Fibroblast of skin of scalp (primary cell): ENCODE measurements at places on chromosomes 2 and 18.
A peak's percentile ranks its signal among the peaks of the same experiment; 100 is the strongest.

DNA sequence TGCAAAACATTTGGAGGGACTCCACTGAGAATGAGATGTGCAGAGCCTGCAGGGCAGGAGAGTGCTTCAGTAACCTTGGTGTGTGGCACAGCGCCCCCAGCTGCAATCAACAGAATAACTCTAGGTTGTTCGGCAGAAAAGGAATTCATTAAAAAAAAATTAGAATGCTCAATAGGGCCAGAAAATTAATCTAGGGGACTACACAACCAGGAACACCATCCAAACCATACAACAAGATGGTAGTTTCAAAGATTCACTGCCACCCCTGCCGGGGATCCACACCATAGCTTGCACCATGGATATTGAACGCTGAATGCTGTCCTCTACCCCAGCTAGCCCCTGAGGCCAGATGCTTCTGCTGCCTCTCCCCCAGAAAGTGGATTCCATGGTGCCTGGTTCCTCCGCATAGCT is 50.1 kb downstream of the THUMPD2 start:
- peak; percentile 42 for DNase-seq

DNA sequence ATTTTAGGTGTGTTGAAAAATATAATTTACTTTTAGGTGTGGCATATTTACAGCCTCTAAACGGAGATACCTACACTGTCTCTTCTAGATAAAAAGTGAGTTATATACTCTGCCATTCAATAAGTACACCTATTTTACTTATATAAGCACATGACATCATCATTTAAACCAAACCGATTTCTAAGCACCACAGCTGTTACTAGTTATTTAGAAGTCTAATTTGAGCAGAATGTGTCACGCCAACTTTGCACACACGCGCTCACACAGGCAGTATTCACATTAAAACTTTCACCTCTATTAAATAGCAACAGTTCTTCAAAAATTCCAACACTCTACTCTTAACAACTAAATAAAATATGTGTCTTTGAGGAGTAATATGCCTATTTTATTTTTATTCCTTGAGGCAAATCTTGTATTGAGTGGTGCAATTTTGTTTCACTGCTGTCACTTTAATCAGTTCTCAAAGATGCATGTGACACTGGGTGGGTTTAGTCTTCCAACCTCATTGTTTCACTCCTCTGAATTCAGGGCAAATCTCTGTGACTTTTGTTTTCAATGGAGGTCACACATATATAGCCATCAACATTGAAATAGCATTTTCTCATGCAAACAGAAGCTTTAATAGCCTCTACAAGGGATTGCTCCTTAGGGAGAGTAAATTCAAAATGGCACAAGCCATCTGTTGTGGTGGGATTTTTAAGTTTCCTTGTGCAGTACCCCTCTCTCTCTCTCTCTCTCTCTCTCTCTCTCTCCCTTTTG is 721.0 kb downstream of the PLCL1 start:
- peak; percentile 25 for DNase-seq

- DNase-seq, result peak; percentile 46
Measured at GRCh38 chr18:60892441-60892840, 440.8 kb upstream of the CDH20 start.

GRCh38 chr2:225113371-225114015 is 71.2 kb upstream of the DOCK10 start:
- DNase-seq, result peak; percentile 31

GRCh38 chr2:127092306-127092705 is 14.6 kb downstream of the BIN1 start:
- no peak for DNase-seq

- peak; percentile 99 for DNase-seq
Measured at GRCh38 chr2:237315170-237315828, 98.7 kb downstream of the COL6A3 start.

DNA sequence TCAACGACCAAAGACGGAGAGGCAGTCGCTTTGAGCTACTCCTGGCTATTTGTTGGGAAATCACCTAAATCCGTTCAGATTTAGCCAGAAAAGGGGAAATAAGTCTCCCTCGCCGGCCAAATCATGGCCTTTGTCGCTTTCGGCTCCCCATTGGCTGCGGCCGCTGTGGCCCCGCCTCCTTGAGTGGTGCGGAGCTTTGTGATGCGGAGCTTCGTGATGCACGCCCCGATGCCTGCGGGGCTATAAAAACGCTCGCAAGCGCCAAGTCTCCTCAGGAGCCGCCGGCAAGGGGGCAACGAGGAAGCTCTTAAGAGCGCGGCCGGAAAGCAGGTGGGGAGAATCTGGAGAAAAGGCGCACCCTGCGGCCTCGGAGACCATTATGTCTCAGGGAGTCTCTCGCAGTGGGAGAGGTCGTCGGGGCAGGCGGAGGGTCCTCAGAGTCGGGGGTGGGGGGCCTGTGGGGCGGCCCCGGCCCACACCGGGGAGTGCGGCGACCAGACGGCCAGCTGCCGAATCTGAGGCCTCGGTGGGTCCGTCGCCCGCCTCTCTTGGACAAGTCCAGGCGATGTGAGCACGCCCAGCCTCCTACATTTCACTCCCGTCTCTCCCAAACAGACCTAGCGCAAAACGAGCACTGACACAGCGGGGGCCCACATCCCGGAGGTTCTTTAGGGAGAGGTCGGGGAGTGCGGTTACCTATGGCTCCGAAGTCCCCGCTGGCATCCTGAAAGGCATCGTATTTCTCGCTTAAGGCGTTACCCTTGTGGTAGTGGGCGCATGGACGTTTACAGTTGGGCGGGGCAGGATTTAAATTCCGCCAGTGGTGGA is at the start of gene CABYR:
CABYR (plus strand) TSS at position 274 of the 828 bp plus-strand sequence. CDS start 4,053 bp downstream, outside the sequence.
- peak; percentile 91 for DNase-seq

GRCh38 chr18:38695559-38696280 is 1130.1 kb upstream of the CELF4 start:
- peak; percentile 27 for DNase-seq

DNA sequence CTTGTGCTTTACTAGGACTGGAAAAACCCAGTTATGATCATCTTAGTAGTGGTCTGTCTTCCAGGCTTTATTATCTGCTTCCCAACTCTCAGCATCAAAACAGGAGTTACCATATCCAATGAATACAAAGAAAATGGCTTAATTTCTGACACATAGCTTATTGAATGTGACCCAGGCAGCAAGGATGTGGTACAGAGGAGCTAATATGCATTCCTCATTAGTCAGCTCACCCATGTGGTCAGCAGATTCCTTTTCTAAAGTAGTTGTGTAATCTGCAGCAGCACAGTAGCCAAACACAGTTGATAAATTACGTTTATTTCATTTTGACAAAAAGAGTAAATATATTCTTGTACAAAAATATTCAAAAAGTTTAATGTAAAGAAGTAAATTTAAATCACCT is 43.6 kb downstream of the TSPYL6 start:
- peak; percentile 95 for DNase-seq

GRCh38 chr2:26536371-26537068 is 58.6 kb upstream of the OTOF start:
- DNase-seq, result no peak

DNA sequence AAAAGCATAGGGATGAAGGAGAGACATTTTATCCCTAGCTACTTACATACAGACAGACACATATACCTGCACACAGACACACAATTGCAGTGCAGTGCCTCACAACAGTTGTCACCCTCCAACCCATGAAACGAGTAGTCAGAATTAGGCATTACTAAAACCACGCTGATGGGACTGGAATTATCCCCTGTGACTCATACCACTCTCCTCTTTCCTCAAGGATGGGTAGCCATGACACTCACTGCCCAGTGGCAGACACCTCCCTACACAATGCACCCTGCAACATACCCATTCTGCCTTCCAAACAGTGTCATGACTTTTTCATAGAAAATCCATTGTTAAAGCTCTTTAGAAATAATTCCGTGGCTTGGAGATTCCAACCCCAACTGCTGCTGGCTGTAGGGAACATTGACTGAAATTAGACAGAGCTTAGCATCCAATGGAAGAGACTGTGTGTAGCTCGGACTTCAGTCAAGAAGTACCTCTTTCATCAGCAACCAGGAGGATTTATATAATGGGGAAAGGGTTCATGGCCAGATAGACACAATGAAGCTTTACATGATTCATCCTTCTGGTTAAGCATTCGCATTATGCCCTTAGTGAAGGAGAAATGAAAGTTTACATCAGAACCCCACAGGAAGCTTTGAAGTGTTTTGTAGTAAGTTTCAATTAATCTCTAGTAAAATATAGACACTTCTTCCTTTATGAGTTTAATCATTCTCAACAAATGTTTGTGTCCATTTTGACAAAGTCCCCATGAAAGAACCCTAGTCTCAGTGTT is 155.2 kb downstream of the FBXO15 start:
- DNase-seq, result no peak

GRCh38 chr18:7174344-7175095 is 56.4 kb upstream of the LRRC30 start:
- peak; percentile 21 for DNase-seq

- no peak for DNase-seq
Measured at GRCh38 chr18:35467624-35468016, 30.1 kb downstream of the INO80C start.

- DNase-seq, result no peak
Measured at GRCh38 chr2:20663196-20664070, 3.5 kb upstream of the GDF7 start.

GRCh38 chr2:109335631-109336176 is 206.7 kb downstream of the SH3RF3 start:
- peak; percentile 81 for DNase-seq

DNA sequence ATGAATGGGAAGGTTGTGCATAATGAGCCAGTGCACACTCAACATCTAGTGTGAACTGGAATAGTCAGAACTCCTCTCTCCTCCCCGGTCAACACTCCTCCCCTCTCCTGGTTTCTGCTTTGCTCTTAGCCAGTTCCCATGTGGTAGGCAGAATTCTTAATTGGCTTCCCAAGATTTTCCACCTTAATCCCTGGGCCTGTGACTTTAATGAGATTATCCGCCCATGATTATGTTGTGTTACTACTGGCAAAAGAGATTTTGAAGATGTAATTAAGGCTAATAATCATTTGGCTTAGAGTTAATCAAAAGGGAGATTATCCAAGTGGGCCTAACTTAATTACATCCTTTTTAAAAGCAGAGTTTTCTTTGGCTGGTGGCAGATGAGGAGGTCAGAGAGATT is 34.2 kb upstream of the REV1 start:
- DNase-seq, result no peak

DNA sequence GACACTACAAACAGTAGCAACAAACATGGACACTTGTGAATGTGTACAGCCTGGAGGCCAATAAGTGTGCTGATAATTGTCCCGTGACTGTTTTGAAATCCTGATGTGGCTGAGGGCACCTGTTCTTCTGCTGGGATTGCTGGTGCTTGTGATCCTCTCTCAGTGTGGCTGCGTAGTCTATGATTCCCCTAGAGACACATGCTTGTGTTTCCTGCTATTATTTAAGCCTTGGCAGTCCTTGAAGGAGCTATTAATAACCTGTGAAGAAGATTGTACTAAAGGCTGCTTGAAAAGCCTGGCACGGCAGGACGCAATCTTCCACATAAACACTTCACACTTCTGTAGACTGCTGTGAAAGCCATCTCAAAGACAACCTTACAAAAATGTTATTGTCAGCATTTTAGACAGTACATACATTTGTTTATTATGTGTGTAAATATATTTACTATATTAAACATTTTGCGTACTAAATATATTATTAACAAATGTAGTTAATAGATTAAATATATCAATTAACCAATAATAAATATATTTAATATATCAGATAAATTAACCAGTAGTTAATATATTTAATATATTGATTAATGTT is 71.4 kb downstream of the GALR1 start:
- DNase-seq, result no peak

GRCh38 chr2:74873678-74874640 is 40.0 kb downstream of the HK2 start:
- no peak for DNase-seq

DNA sequence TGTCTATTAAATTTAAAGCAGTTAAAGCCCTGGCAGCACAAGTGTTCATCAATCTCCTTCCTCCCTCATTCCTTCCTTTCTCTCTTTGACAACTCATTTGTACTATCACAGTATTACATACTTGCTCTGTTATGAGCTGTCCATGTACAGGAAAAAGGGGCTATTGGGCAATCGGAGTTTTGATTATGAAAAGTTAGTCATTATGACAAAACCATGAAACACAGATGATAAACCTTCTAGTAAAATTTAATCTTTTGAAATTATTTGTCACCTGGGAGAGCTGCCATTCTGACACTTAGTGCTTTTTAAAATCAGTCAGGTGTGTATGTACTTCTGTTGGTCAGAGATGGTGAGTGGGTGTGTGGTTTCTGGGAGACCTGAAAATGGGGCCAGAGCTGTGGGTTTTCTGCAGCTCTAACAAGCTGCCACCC is 39.4 kb downstream of the MAP4K4 start:
- DNase-seq, result peak; percentile 76

DNA sequence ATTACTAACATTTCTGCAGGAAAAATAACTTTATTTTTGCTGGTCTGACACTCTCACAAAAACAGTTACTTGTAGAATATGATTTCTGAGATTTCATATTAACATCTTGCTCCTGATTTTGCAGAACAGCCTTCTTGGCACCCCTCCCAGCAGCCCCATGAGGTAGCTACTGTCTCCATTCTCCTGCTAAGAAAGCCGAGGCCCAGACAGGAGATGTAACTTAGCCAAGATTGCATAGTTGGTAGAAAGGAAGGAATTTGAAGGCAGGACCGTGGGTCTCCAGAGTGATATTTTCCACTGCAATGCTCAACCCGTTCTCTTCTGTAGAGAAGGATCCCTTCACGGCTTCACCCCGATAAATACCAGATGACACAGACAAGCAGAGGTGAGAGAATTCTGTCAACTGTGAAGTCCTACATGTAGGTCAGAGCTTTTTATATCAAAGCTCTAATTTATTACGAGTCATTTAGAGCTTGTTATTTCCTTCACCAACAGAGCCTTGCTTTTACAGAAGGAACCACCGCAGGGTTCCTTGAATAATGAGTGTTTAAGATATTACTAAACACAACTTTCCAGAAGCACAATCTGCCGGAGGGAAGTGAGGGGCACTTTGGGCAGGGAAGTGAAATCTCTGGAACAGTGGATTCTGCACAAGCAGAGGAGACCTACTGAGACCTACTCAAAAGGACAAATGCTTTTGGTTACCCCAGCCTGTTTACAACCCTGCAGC is 48.0 kb upstream of the MYCN start:
- no peak for DNase-seq

GRCh38 chr2:23662466-23662865 is 264.5 kb downstream of the ATAD2B start:
- no peak for DNase-seq

DNA sequence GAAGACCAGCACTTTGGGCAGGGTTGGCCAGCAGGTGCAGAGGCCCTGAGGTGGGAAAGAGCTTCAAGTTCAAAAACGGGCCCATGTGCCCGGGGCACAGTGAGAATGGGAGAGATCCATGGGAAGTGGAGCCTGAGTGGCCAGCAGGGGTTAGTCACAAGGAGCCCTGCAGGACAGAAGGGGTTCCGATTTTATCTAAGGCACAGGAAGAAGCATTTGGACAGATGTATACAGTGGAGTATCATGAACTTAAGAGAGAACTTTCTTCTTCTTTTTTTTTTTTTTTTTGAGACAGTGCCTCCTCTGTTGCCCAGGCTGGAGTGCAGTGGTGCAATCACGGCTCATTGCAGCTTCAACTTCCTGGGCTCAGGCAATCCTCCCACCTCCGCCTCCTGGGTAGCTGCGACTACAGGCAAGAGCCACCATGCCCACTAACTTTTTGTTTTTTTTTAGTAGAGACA is 24.0 kb downstream of the WIPF1 start:
- no peak for DNase-seq
